Stimulated activated naive CD8-positive, alpha-beta T cell treated with anti-CD3 and anti-CD28 coated beads, Interleukin-15, Interleukin-2, amounts not matched to agents 100 U/mL and 50 U/mL, for 24 hours (primary cell): ENCODE measurements at places on chromosomes 11 and 22.

- no peak for DNase-seq
These were observed 632.6 kb upstream of the KIRREL3 start for GRCh38 chr11:127632976-127633680.

DNA sequence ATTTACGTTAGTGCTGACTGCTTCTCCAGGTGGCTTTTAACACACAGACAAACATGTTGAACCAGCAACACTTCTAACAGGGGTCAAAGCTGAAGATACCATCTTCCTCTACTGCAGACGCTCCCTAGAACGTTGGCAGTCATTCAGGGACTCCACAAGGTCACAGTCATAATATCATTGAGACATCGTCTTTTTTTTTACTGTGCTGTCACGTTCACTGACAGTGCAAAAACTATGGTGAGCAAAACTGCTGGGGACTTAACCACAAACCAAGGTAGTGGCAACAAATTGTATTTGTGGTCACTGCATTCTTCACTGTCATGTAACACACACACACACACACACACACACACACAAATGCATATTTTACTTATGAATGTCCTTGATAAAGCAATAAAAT lies 244.9 kb downstream of the CASP12 start:
- DNase-seq: no peak

GRCh38 chr11:34836958-34837856 lies 79.0 kb downstream of the APIP start:
- no peak for DNase-seq

- DNase-seq: no peak
These were observed 19.4 kb downstream of the NFAM1 start for GRCh38 chr22:42412744-42413333.

GRCh38 chr11:16763746-16764145 lies 25.3 kb downstream of the C11orf58 start:
- DNase-seq: no peak

GRCh38 chr11:68120273-68121066 lies 718 bp downstream of the CHKA start:
- DNase-seq: peak; percentile 58
